Stimulated activated CD8-positive, alpha-beta memory T cell treated with anti-CD3 and anti-CD28 coated beads, Interleukin-4, amount 100 ng/mL, for 4 hours (primary cell): ENCODE measurements at places on chromosomes 3 and 15.

DNA sequence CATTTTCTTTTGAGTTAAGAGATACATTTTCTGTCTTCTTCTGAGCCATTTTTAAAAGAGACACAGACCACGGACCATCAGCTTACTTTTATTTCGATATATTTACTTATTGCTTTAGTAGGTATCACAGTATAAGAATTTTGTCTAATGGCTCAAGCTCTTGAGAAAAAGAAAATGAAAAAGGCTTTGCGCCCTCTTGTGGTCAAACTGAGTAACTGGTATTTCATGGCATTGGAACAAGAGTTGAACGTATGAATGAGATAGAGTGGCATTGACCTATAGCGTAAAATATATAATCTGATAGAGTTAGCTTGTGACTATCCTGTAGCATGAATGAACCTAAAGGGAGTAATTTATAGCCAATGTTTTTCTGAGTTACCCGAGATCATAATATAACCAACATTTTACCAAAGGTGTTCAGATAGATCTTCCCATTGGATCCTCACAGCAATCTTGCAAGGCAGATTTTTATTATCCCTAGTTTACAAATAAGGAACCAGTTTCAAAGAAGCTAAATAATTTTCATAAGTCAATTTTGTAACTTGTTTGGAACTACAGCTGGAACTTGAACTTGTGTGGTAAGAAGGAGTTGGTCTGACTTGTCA is 154.6 kb downstream of the POLR2M start:
- no peak for DNase-seq

GRCh38 chr3:150878996-150879575 is 26.2 kb downstream of the MINDY4B start:
- no peak for DNase-seq

DNA sequence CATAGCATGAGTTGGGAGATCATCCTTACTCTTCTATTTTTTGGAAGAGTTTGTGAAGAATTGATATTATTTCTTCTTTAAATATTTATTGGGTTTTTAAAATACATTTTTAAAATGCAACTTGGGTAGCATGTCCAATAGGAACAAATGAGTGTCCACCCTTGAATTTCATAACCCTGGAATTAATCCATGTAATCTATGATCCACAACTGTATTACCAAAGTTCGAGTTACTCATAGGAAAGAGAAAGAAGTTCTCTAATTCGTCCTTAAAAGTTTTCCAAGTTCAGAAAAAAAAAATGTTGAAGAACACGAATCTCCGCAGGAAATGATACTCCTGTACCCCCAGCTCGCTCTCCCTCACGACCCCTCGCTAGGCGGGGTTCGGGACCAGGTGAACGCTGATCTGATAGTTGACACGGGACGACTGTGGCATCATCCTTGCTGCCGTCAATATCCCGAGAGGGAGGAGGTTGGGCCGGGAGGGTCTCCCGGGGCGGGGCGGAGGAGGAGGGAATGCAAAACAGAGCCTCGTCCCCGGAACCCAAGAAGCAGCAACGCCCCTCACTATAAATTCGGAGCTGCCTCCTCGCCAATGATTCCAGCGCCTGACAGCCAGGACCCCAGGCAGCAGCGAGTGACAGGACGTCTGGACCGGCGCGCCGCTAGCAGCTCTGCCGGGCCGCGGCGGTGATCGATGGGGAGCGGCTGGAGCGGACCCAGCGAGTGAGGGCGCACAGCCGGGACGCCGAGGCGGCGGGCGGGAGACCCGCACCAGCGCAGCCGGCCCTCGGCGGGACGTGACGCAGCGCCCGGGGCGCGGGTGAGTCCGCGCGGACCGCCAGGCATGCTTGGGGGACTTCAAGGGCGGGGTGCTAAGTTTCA is at the start of gene AGTR1:
TSS of gene AGTR1 (plus strand) at position 598 of the 884 bp plus-strand sequence. CDS start 43,133 bp downstream, outside the sequence.
- no peak for DNase-seq

- no peak for DNase-seq
Observed at GRCh38 chr3:31197941-31198340, 303.5 kb upstream of the GADL1 start.

- DNase-seq = no peak
Observed at GRCh38 chr3:119181765-119182164, 8.4 kb downstream of the UPK1B start.

DNA sequence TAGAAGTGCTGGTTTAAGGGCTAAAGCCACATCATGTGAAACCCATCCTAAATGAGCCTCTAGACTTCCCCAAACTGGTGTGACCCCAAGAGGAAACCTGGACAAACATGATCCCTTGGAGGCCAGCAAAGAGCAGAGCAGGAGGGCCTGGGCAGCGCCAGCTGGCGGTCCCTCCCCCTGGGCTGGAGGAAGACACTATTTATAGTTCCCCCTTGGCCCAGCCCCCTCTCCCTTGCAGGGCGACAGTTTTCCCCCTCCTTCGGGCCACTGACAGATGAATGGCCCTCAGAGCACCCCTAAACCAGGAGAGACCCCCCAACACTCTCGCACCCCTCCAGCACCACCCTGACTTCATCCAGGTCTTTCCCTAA is 2.9 kb downstream of the UCN2 start:
- DNase-seq = no peak

DNA sequence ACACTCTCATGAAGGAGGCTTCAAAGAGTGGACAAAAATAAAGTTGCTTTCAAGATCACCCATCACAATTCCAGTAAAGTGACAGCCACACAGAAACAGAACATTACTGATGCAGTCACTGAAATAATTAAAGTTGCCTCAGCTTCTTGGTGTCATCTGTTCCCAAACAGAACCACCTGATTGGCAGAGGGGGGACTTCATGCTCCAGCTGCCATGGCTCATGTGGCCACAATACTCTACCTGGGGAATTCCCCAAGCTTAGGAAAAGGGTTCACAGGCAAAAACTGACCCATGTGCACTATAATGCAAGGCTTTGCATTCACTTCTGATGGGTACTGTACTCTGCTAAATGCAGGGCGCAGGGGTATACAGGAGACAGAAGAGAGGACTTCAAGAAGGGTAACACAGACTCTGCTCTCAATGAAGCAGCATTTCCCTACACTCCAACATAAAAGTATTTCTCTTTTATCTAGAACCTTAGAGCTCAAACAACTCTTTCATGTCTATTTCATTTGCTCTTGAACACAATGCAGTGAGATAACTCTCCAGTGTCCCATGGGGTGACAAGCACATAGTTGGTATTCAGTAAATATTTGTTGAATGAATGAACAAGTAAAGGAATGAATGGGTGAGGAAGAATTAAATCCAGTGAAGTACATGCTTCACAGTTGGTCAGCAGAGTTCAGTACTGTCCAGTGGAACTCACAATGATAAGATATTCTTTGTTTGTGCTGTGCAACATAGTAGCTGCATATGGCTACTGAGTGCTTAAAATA is 8.6 kb upstream of the CTNNB1 start:
- no peak for DNase-seq

- no peak for DNase-seq
Observed at GRCh38 chr15:91983729-91984340, 130.3 kb downstream of the SLCO3A1 start.

GRCh38 chr3:121665488-121665887 is 4.8 kb upstream of the HCLS1 start:
- DNase-seq = no peak

DNA sequence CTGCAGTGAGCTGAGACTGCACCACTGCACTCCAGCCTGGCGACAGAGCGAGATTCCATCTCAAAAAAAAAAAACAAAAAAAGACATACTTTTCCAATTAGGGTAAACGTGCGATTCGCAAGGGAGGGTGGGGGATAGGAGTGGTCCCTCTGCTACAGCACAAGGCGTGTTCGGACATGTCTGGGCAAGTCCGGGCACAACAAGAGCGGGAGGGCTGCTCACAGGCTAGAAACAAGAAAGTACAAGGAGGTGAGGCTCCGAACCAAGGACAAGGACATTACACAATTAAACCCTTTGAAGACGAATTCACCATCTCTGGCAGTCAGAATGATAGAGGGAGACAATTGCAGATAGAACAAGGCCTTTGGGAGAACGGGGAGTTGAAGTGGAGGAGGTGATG is 32.2 kb upstream of the BCL2A1 start:
- DNase-seq = no peak

GRCh38 chr3:95449841-95450240 is 1364.6 kb upstream of the EPHA6 start:
- DNase-seq = no peak

GRCh38 chr3:48410205-48411040 is 19.5 kb downstream of the PLXNB1 start:
- DNase-seq = no peak

DNA sequence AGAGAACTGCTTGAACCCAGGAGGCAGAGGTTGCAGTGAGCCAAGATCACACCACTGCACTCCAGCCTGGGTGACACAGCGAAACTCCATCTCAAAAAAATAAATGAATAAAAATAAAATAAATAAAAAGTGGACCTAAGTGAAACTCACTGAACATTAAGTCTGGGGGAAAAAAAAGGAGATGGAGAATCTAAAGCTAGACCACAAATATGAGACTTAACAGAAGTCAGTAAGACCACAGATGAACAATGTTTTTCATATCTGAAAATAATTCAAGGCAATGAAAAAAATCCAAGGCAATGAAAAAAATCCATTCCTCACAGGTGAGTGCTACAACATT is 18.6 kb downstream of the ANXA2 start:
- no peak for DNase-seq

DNA sequence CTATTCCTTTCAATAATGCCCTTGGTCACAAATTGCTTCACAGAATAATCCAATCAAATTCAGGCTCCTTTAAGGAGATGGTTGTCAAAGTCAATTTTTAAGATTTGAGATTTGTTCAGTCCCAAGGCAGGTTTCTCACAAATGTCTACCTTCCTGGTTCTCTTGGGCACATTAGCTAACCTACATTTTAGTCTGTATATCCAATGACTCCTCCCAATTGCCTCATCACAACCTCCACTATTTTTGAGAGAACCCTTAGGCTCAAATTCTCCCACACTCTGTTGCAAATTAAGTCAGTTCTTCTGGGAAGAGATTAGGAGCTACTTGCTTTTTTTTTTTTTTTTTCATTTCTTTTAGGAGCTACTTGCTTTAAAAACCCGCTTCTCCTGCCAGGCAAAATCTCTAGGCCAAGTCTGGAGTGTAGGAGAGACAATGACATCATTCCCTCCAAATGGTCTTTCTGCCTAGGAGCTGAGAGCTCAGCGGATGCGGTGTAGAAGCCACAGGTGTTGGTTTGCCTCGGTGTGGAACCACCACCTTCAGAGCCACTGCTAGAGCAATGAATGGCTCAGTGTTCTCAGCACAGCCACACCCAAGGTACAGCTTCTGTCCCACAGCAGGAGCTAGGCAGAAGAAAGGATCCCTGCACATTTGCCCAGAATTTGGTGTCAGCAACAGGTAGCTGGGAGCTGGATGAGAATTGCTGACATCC is 10.0 kb upstream of the INO80 start:
- no peak for DNase-seq

GRCh38 chr15:101539930-101540329 is 50.4 kb upstream of the PCSK6 start:
- DNase-seq = no peak
